Colonic mucosa (tissue), 4 donors: ENCODE measurements at places on chromosomes 7 and 10. TPM values are rescaled to one million over a fixed set of nuclear protein-coding genes. Genes with fewer than 3 reads are reported as not detected.

Gene LRRC17
- 1.1 TPM for total RNA-seq

Gene GIMAP8
- total RNA-seq: 4.5 TPM

Gene THNSL1
- total RNA-seq: 4.5 TPM

Gene TEX36
- not detected for total RNA-seq

Gene MBL2
- 0.17 TPM for total RNA-seq

Gene HOXA9
- 19.5 TPM for total RNA-seq

Gene TRPV5
- not detected for total RNA-seq

Gene TCERG1L
- not detected for total RNA-seq

Gene EZH2
- 31.7 TPM for total RNA-seq
